Activated T-helper 9 cell treated with anti-CD3 and anti-CD28 coated beads, Interleukin-2, amount 50 U/mL, for 16 hours (primary cell): ENCODE measurements at places on chromosomes 2 and 18.

GRCh38 chr2:114083717-114084387 is 194.0 kb downstream of the ACTR3 start:
- DNase-seq, result no peak

DNA sequence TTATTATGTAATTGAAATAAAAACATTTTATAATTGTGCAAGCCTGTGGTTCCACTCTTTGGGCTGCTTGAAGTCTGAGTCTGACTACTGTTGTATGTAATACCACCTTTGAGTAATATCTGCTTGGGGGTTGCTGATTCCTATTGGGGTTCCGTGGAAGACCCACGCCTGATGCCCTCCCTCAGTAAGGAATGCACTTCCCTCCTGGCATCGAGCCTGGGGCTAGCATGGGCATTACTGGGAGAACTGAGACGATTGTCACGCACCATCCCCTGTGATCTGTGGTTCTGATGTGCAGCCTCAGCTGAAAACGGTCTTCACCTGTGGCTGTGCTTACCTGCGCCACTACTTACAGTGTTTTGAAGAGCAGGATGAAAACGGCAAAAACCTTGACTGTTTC is 32.7 kb upstream of the RBM44 start:
- DNase-seq, result no peak

DNA sequence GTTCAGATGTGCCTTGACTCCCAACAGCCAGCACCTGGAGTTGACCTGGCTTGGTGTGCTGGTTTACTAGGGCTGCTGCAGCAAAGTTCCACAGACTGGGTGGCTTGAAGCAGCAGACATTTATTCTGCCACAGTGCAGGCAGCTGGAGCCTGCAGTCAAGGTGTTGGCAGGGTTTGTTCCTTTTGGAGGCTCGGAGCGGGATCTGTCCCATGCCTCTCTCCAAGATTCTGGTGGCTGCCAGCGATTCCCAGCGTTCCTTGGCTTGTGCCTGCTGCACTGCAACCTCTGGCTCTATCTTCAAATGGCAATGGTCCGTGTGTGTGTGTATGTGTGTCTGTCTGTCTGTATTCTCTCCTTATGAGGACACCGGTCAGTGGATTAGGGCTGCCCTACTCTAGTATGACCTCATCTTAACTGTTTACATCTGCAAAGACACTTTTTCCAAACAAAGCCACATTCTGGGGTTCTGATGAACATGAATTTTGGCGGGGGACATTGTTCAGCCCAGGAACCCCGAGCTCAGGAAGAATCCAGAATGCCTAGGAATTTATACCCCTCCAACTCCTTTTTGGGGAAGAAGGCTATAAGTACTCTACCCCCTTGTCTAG is 44.7 kb upstream of the TMEM131 start:
- DNase-seq, result no peak

DNA sequence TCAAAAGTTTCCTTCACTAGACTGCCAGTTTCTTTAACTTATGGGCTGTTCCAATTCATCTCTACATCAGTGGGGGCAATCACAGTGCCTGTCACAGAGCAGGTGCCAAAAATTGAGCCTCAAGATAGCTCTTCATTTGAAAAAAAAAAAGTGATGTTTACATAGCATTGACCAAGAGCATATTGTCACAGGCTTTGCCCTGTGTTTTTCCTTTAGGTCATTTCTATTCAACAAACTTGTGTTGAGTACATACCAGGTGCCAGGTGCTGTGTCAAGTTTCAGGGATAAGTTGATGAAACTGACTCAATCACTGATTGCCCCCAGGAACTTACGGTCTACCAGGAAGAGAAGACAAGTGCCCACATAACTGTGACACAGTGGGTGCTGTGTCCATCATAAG is 22.2 kb upstream of the NT5C1B start:
- DNase-seq, result no peak

DNA sequence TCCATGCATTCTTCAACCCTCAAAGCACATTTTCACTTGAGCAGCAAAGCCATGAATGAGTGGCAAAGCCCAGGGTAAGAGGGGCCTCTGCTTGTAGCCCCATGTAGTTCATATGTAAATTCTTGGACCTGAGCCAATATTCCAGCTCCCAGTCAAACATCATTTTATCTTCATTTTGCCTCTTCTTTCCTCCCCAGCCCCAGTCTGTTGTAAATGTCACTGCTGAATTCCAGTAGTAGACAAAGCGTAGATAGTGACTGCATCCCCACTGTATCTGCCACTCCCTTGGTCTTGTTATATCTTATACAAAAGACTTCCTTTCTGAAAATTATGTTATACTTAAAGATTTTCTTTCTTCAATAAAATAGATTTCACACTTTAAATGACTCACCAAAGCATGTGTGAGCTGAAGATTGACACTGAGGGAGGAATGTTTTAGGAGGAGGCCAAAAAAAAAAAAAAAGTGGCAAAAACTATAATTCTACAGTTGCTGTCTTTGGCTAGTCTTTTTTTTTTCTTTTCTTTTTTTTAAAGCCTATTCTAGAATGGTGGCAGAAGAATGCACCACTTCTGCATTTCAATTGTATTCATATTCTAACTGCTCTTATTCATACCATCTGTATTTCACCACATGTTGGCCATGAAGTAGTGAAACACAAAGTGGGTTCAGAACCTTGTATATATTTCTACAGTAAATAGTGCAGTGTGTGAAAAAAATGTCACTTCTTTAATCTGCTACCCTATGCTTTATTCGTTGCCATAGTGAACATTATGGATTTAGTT is 306.1 kb downstream of the CPS1 start:
- no peak for DNase-seq

DNA sequence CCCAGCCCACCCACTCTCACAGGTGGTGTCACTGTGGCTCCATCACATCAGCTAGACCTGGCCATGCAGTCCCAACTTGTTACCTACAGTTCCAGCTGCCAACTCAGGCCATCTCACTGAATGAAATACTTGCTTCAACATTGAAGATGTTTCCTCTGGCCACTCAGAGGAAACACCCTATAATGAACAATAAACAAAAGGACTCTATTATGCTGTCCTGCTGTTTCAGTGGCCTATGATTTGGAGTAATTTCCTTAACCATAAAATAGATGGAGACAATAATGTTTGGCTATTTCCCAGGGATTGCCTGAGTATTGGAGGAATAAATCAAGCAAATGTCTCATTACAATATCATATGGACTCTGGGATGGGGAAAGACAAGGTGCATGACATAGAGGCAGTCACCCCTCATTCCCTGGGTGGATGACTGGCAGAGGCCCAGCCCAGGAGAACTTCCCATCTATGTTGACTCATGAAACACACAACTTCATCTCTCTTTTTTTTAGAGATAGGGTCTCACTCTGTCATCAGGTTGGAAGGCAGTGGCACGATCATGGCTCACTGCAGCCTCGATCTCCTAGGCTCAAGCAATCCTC is 134.4 kb downstream of the TGIF1 start:
- DNase-seq, result no peak

- no peak for DNase-seq
Observed at GRCh38 chr2:232022718-232023117, 61.2 kb downstream of the DIS3L2 start.

DNA sequence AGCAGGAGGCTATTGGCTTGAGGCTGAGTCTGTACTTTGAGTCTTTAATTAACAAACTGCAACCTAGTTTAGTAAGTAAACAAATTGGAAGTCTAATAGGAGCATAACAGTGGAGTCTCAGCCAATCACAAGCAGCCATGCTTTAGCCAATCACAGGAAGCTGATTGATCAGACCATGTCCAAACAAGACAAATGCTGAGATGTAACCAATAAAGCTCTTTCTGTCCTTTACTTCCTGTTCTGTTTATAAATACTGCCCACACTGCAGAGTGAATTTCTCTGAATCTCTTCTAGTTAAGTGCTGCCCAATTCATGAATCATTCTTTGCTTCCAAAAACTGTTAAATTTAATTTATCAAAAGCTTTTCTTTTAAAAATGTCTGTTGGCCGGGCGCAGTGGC is 146.6 kb upstream of the DLX2 start:
- no peak for DNase-seq

DNA sequence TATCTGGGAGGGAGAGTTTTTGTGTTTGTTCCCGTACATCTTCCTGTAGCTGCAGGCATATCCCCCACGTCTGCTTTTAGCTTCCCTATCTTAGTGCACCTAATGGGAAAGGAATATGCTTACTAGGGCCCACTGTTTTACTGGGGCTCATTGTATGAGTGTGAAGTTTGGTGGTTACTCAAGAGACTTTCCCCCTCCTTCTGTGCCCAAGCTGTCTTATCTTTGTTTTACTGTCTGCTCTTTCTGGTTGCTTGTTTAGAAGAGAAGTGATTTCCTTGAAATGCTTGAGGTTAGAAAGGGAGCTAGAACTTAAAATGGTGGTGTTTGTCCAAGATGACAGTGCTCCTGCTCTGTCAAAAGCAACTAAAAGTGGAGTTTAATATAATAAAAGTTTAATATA is 7.3 kb downstream of the PTH2R start:
- no peak for DNase-seq

DNA sequence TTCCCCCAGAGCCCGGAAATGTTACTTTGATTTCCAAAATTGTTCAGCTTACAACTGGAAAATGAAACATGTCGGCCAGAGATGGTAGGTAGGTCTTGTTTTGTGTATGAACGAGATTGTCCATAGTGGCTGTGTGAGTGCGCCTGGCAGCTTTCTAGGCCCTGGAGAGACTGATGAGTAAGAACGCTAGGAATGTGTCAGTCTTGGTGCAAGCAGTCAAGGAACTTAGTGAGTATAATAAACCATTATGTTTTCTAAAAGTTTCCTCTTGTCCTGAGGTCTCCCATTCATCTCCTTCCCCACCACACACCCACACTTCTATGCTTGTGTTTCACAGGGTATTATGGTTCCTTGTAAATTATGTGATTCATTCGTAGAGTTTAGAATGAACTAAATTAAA is 234.2 kb downstream of the CDH2 start:
- DNase-seq, result no peak

DNA sequence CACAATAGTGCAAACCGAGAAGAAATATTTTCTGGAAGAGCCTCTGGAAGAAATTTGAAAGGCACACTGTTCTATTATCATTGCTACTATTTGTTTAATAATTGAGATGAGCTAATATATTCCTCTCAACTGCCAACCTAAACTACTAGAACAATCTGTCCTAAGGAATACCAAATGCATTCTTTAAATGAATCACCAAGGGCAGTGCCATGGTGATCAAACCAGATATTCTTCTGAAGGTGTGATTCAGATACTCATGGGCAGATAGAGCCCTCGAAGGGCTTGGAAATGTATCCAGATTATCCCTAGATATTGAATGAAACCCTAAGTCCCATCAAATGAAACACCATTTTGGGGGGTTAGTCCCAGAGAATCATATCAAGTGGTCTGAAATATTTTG is 76.6 kb downstream of the FIGN start:
- DNase-seq, result no peak

GRCh38 chr18:67478249-67478648 is 38.3 kb downstream of the DSEL start:
- no peak for DNase-seq

DNA sequence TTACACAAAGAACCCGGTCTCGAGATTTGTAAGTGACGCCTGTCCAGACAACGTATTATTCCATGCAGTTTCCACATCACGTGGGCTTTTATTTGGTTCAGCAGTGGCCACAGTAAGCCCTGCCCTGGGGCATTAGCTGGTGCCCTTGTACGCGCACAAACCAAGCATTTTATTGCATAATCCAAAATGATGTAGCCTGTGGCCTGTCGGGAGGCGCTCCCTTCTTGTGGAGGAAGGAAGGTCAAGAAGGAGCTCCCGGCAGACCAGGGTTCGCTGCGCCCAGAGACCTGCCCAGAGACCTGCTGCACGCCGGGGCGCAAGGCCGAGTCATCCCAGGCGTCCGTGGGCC is 179.6 kb upstream of the ALKAL2 start:
- DNase-seq, result no peak
